ENCODE measurements at places on chromosomes 4 and X.

DNA sequence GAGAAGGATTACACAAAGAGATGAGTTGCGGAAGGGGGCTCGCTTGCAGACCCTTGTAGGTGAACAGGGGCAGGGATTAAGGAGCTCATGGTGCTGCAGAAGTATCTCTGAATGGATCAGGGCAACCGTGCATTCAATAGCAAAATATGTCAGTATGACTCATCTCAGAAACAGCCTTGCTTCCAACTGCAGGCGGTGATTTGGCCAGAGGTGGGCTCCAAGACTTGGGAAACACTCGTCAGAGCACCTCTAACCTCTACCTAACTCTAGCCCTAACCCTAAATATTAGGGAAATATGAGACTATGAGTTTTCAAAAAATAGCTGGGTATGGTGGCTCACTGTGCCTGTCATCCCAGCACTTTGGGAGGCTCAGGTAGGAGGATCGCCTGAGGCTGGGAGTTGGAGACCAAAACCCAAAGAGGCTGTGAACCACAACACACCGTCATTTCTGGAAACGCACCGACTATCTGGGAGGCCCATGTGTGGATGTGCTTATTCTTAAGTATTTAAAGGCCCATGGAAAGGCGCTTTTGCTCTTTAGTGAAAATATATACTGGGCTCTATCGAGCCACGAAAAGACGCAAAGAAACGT, 102.6 kb downstream of the DHRSX start:
- no peak for DNase-seq

GRCh38 chr4:42655921-42656678, 805 bp downstream of the ATP8A1 start:
- peak; percentile 10 for DNase-seq

- no peak for DNase-seq
Observed at GRCh38 chr4:169335331-169335730, 64.6 kb upstream of the SH3RF1 start.

DNA sequence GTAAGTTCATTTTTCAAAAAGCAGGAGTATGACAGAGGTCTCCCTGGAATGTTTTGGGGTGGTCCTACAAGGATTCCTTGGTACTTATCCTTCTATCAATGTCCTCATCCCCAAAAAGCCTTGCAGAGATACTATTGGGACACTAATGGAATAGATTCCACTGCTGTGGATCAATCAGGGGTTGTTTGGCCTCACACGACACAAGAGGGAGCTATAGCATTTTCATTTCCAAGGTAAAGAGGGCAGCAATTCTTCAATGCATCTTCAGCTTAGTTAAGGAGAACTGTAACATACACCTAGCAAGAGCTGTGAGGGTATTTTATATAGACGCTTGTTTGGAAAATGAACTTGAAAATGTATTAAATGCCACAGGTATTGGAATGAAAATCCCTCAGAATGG, 50.9 kb downstream of the USP26 start:
- no peak for DNase-seq

- no peak for DNase-seq
Observed at GRCh38 chr4:136935871-136936270, 596.4 kb downstream of the PCDH18 start.

- no peak for DNase-seq
Observed at GRCh38 chr4:5793514-5793913, 82.5 kb downstream of the EVC start.

GRCh38 chr4:20662851-20663250, 37.4 kb upstream of the PACRGL start:
- no peak for DNase-seq

DNA sequence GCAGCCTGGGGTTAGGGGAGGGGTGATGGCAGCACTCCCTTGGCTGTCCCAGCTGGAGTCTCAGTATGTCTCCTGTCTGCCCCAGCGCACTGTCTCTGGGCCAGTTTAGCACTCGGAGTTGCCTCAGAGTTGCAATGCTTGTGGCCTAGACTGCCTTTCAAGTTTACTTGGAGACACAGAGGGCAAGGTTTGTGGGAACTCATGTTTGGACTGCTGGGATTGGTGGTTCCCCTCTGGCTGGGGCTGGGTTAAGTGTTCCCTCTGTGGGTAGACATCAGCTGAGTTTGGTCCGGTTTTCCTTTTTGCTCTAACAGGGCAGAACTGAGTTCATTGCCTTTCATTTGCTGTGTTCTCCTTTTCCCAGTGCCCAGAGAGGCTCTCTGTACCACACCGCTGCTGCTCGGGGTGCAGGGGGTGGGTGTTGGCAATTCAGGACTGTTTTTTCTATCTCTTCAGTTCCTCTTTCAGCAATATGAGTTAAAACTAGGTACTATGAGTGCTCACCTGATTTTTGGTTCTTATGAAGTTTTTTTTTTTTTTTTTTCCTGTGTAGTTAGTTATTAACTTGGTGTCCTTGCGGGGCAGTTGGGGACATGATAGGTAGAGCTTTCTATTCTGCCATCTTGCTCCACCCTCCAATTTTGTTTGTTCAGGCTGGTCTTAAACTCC, 17.2 kb downstream of the RAB33B start:
- no peak for DNase-seq

- DNase-seq = no peak
Observed at GRCh38 chr4:156569535-156569934, 402.1 kb downstream of the PDGFC start.

- no peak for DNase-seq
Observed at GRCh38 chr4:119661231-119661630, 32.6 kb upstream of the PDE5A start.

- DNase-seq = no peak
Observed at GRCh38 chrX:44178274-44179053, 165.0 kb downstream of the EFHC2 start.

- no peak for DNase-seq
Observed at GRCh38 chr4:87030755-87031441, 96.1 kb downstream of the AFF1 start.

GRCh38 chr4:23737571-23737970, 152.3 kb downstream of the PPARGC1A start:
- DNase-seq = no peak

GRCh38 chrX:147875866-147876596, 35.7 kb upstream of the FMR1 start:
- DNase-seq = no peak

GRCh38 chrX:69085826-69086225, 79.4 kb downstream of the PJA1 start:
- DNase-seq = no peak

DNA sequence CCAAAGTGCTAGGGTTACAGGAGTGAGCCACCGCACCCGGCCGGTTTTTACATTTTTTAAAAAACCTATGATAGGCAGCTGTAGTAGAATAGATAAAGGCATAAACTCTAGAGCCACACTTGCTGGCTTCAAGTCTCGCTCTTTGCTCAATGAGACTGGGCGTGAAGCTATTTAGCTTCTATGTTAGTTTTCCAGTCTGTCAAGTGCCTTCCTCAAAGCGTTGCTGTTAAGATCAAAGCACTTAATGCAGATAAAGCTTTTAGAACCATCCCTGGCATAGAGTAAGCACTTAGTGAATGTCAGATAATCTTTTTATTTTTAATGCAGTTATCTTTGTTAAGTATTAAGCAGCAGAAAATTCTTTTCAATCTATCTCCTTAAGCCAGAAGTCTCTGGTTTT, 42.0 kb upstream of the BMPR1B start:
- DNase-seq = no peak

- no peak for DNase-seq
Observed at GRCh38 chrX:30590368-30590767, 12.8 kb upstream of the TASL start.

DNA sequence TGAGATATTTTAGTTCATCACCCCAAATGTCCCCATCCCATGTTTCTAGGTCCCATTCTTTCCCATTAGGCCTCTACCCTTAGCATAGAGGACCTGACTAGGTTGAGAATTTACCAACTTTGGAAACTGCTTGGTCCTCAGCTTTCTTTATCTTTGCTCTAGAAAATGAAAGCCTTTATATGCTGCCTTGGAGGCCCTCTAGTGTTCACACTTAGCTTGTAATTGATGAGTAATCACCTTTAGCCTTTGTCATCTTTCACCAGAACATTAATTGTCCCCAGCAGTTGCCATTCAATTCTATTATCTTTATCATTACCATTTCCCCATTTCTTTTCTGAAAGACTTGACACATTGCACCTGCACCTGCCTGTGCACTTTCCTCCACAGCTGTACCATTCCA, 589.2 kb upstream of the NR3C2 start:
- DNase-seq = no peak

DNA sequence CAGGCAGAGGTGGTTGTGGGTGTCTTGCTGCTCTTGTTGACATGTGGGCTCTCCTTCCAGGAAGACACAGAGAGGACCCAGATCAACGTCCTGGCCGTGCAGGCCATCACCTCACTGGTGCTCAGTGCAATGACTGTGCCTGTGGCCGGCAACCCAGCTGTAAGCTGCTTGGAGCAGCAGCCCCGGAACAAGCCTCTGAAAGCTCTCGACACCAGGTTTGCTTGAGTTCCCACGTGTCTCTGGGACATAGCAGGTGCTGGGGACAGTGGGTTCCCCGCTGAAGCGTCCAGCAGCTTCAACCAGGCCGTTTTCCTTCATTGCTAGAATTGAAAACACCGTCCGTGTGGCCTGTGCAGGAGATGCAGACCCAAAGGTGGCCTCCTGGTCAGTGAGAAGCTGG, 25.6 kb upstream of the MSANTD1 start:
- no peak for DNase-seq

DNA sequence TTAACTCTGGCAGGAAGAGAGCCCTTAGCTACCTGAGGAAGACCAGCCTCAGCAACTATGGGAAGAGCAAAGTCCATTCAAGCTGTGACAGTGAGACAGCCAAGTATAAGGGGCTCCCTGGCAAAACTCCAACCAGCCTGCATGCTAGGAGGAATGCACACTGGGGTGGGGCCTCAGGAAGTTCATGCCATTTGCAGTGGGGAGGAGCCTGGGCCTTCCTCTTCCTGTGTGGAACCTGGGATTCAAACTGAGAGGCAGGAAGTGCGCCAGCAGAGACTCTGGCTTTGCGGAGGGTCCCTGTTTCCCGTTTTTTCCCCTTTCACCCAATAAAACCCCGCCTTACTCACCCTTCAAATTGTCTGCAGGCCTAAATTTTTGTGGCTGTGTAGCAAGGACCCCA, 33.0 kb downstream of the TFDP3 start:
- no peak for DNase-seq

GRCh38 chr4:141560056-141560455, 76.3 kb upstream of the IL15 start:
- DNase-seq = no peak

Data from T follicular helper cell (primary cell).